ENCODE measurements at places on chromosomes 12 and 14.

DNA sequence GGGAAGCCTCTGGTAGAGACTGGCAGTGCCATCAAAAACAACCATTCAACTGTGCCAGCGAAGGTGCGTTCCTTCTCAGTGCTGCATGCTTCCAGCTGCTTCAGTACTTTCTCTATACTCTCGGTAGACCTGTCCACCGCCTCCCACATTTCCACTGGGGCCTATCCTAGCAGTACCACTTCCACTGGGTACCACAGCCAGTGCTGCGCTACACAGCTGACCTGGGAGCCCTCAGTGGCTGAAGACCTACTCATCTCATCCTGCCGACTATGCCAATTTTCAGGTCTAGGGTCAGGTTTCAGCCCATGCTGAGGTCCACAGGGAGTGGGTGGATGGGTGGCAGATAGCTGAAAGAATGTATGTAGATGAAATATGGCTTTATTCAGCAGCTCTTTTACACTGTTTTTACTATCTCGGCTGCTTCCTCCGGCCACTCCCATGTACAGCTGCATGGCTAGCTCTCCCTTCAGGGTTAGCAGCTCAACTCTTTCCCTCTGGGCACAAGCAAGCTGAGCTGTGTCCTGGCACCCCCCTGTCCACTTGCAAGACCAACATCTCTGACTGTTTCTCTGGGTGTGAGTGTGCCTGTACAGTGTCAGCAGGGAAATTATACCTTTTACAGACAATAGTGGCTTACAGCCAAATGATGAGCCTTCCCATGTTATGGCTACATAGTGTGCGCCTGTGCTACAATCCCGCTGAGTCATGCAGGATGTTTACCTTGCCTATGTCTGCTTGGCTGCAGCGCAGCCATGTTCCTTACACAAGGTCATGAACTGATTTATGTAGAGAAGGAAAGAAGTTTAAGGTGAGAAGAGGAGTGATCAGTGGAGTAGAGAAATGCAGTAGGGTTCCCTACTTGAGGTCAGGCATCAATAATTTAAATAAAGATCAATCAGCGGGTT is 125.7 kb upstream of the DDHD1 start:
- DNase-seq: no peak

GRCh38 chr12:18658829-18659228 is 79.0 kb downstream of the PLCZ1 start:
- no peak for DNase-seq

DNA sequence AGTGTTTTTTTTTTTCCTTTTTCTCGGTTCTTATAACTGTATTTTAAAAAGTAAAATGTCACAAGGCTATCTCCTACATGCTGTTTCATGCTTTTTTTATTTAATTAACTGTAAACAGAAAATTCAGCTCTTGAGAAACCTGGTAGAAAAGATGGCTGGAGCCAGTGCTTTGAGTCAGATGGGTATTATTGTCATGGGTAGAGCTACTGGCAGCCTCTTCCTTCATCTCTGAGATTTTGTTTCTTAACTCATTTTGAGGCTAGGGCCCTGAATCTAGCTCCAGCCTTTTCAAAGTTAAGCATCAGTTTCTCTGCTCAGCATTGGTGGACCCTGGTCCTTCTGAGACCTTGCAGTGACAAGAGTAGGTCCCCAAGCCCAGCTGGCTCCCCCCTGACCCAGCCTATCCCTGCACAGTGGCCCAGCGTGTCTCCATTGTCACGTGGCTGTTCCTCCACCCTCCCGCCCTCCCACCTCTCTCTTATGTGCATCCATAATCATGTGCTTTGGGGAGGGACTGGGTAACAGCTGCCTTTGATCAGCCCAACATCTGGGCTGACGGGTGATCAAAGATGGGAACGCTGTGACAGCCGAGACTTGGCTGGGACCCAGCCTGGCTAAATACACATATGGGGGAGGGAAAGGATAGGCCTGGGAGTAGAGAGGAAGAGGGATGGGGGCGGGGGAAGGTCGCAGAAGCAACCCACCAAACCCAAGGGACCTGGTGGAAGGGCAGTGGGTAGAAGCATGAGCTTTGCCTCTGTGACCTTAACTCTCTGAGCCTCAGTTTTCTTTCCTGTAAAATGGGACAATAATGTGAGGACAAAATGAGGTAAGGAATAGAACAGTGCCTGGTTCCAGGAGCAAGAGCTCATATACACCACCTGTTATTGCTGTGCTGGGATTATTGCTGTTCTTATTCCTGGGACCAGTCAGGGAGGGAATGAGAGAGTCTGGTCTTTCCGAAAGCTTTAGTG is 24.4 kb upstream of the RBM19 start:
- DNase-seq: no peak

DNA sequence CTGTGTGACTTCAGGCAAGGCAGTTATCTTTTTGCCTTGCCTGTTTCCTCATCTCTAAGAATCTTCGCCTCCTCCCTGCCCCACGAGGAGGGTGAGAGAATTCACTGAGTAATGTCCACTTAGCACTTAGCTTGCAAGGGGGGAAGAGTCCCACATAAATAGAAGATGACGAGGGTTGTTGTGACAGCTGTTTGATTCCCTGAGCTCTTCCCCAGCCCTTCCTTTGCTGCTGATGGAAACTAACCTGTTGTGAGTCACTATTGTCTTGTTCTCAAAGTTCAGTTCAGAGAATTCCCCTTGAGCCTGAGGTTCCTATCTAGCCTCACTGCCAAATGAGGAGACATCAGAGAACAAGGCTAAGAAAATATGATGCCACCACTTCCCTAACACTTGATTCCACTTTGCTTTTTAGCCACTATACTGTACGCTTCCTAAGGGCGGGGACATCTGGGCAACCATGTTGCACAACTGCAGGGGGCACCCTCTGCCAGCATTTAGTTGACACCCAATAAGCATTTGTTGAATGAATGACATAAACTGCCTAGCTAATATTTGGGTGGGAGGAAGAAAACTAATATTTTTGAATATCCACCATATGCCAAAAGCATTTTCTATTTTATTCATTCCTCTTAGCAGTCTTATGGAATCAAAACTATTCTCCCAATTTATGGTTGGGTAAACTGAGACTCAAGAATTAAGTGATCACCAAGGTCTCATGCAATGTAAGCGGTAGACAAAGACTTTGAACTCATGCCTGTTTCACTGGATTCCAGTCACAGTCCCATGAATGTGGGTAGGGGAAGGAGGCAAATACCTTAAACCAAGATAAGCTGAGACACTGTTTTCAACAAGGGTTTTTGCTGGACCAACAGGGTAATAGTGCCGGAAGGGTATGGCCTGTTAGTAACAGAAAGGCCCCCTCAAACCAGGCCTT is 77.6 kb downstream of the ZFP36L1 start:
- DNase-seq: no peak

DNA sequence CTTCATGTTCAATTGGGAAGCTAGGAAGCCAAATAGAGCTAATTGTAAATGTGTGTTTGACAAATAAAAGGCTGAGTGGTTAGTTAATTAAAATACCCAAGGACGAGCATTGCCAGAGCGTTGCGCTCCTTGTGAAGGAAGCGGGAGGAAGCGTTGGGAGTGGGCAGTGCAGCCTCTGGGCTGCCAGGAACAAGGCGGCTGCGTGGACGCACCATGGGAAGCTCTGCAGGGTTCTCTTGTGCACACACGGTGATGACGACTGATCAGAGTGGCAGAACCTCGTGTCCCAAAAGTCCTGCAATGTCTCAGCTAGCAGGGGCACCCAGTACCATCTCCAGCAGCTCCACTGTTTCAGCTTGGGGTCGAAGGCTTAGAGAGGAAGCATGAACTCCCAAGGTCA is 546.6 kb upstream of the TMEM132C start:
- no peak for DNase-seq

DNA sequence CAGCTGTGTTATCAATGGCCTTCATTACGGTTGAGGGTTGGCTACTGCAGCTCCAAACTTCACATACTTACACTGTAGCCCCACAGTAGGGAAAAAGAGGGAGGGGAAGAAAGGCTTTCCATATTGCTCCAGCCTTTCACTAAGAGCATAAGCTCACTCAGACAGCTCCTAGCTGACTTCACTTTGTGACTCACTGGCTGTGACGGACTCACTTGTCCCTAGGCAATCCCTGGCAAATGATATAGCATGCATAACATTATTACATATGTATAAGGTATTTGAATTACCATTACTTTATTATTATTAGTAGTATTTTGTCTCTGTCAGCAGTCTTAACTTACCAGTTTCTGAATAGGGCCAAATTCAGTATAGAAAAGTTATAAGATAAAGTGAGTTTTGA is 350.7 kb downstream of the RMST start:
- no peak for DNase-seq

Measured in NCI-H1930 (cell line).